ENCODE measurements at places on chromosomes 1 and 21. TPM values are rescaled to one million over a fixed set of nuclear protein-coding genes. Genes with fewer than 3 reads are reported as not detected.

The CFAP74 gene
- total RNA-seq, result not detected

GRCh38 chr1:223401873-223402789, 8.9 kb downstream of the CCDC185 start:
- no peak for DNase-seq

DNA sequence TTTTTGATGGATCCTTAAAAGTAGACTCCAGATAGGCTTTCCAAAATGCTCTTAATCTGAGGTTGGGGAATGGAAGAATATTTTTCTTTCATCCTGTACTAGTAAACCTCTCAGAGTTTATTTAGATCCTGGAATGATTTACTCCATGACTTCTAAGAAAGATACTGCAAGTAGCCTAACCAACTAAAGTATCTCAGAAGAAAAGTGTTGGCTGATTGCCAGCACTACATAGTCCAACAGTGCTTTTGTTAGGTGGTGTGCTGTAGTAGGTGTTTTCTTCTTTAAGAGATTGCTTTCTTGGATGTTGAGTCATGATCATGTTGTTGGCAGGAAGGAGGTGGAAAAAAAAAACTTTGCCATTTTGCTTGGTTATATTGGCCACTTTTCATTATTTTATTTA, 119.8 kb downstream of the OSBPL9 start:
- DNase-seq, result no peak

DNA sequence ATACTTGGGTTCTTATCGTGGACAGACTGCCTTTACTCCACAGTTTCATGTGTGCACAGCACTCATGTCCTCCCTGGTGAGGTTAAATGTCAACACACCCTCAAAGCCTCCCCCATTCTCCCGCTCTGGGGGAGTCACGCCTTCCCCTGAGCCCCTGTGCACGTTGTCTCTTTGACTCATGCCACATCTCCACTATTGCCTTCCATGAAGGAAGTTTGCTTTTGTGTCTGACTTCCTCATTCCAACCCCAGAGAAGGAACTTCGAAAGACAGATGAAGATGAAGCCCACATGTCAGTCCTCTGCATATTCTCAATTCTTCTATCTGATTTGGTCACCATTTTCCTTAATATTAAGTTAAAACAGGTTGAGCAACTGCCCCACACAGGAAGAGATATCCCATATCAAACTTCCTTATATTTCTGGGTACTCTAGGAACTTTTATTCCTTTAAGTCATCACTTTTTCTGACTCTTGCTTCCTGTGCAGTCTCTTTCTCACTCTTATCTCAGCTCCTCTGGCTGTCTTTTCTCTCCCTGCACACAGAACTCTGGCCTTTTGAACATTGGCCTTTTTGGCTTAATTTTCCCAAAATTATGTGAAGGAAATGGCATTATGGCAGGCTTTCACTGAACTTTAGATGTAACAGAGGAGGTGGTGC, 41.5 kb downstream of the C4BPA start:
- DNase-seq, result no peak

DNA sequence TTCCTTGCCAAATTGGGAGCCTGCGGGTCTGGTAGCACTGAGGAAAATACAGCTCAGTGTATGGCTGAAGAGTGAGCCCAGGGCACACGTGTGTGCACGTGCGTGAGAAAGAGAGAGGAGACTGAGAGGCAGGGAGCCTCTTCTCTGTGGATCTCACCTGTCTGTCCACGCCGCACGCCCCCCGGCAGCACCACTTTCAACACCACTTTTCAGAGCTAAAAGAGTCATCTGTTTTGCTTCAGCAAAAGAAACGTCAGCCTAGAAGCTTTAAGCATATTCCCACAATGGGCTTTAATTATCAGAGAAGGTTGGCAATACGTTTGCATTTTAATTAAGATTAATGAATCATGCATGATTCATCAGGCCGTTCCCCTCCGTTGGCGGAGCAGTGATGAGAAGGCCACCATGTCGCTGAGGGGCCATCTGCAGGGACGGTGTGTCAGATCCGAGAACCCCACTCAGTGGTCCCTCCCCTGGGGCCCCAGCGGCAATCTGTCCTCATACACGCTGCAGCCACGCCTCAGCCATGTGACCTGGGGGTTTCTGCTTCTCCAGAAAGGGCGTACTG, 56.8 kb downstream of the SIK1 start:
- DNase-seq, result no peak

The PLA2G5 gene
- 36.4 TPM for total RNA-seq
